Hematopoietic multipotent progenitor cell treated with erythropoietin and hydrocortisone succinate and interleukin-3 and kit ligand, for 15 days (in vitro differentiated cells): ENCODE measurements at places on chromosomes 4 and X.

- DNase-seq: no peak
Measured at GRCh38 chr4:101993842-101994775, 203.6 kb downstream of the BANK1 start.

GRCh38 chrX:133985967-133986683 lies 731 bp upstream of the GPC3 start:
- DNase-seq: no peak

DNA sequence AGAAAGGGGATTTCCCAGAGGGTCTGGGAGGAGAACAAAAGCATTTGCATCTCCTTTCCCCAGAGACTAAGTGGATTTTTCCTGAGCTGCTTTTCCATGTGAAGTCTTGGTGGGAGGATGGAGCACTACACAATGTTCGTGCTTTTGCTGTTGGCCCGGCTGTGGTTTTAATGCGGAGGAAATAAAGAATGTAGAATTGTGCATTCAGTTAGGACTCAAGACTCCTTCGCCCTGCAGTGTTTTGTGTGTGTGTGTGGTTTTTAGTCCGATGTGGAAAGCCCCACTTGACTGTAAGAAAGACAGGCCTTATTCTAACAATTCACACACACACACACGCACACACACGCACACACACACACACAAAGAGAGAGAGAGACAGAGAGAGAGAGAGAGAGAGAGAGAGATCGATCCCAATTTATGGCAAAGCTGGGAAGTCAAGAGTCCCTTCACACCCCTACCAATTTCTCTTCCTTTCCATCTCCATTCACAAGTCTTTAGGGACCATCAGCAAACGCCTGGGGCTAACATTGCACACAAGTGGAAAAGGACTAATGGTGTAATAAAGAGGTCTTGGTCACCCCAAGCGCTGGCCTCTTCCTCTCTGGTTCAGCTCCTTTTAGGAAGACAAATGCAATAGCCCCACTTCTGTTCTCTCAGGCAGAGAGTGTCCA lies 44.2 kb downstream of the CLDN34 start:
- no peak for DNase-seq

- no peak for DNase-seq
Measured at GRCh38 chrX:150050387-150050786, 112.1 kb upstream of the EOLA2 start.

GRCh38 chr4:42713391-42713790 lies 56.5 kb upstream of the ATP8A1 start:
- no peak for DNase-seq

DNA sequence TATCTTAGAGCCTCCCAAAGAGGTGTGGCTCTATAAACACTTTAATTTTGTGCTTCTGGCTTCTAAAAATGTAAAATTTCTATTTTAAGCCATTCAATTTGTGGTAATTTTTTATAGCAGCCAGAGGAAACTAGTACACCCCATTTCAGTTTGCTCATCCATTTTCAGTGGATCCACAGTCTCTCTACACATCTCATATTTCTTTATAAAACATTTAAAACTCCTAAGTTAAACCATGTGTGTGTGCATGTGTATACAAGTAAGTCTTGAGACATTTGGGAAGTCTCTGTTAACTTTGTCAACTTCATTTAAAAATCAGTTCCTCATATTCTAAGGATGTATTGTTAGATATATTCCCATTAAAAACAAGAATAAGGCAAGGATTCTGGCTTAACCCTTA lies 273.2 kb downstream of the IL15 start:
- DNase-seq: no peak

- DNase-seq: no peak
Measured at GRCh38 chr4:137421796-137422195, 110.5 kb downstream of the PCDH18 start.

DNA sequence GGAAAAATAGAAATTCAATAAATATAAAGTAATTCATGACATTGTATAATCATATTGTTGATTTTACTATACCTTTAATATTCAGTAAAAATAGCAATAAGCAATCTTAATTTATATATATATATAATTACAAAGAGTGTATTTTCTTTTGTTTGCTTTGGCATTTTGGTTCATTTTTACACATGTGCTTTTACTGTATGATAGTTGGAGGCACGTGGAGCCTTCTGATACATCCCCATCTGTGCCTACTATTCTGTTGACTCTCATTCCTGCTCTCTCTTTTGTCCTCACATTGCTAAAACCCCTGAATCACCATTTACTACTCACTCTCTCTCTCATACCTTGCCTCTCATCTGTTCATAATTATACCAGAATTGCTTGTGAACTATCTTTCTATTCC lies 106.4 kb upstream of the NDST4 start:
- no peak for DNase-seq

- peak; percentile 19 for DNase-seq
Measured at GRCh38 chrX:111098874-111099273, 2.9 kb downstream of the PAK3 start.

- no peak for DNase-seq
Measured at GRCh38 chrX:64150775-64151174, 54.7 kb downstream of the AMER1 start.
